ENCODE measurements at places on chromosomes 2 and 18. TPM values are rescaled to one million over a fixed set of nuclear protein-coding genes. Genes with fewer than 3 reads are reported as not detected.

GRCh38 chr2:29360016-29360784, 245.0 kb downstream of the CLIP4 start:
- H3K4me3 ChIP-seq: no peak overlapping the region
- H3K4me1 ChIP-seq: no peaks in the 10 kb centered on the region
- DNase-seq: no peak
- no peaks in the 10 kb centered on the region for H3K36me3 ChIP-seq
- H3K27me3 ChIP-seq: no peaks in the 10 kb centered on the region
- H3K27ac ChIP-seq: no peak overlapping the region

DNA sequence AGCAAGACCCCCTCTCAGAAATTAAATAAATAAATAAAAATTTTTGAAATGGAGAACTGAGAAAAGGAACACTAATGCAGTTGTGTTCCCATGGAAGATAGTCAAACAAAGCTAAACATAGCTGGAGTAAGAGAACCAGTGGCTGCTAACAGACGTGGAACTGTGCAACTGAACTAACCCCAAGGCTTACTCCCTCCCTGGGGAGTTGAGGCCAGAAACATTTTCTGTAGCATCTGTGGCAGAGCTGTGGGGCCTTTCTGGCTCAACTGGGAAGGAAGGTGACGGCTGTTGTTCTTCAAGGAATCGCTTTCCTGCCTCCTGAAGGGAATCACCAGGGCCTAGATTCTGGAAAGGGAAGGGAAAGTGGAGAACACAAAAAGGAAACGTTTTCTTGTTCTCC, 53.9 kb upstream of the B3GNT2 start:
- no peaks in the 10 kb centered on the region for H3K36me3 ChIP-seq
- no peak overlapping the region for H3K4me3 ChIP-seq
- DNase-seq: no peak
- no peaks in the 10 kb centered on the region for H3K4me1 ChIP-seq

DNA sequence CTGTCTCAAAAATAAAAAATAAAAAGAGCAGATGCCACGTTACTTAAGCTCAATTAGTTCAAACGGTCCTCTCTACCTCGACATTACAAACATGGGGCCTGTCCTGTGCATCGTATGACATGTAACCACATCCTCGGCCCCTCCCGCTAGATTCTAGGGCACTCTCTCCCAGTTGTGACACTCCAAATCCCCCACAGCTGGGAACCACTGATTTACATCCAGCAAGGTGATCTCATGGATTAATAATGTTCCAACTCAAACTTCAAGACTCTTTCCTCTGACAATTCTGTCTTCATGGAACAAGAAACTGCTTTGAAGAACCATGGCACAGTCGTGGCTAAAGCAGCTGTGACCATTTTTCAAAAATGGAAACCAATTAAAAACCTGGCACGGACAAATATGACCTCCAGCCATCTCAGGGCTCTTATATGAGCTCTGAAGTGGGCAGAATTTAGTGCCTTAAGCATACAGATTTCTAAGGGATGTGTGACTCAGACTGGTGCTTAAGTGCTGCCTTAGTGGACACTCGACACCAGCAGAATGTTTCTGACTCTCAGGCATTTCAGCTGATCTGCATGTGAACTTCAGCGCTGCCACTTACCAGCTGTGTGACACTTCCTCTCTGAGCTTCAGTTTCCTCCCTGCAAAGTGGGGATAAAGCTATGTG, 31.7 kb upstream of the ASAP2 start:
- H3K36me3 ChIP-seq: no peaks in the 10 kb centered on the region
- no peak overlapping the region for H3K27ac ChIP-seq
- H3K4me3 ChIP-seq: no peak overlapping the region

DNA sequence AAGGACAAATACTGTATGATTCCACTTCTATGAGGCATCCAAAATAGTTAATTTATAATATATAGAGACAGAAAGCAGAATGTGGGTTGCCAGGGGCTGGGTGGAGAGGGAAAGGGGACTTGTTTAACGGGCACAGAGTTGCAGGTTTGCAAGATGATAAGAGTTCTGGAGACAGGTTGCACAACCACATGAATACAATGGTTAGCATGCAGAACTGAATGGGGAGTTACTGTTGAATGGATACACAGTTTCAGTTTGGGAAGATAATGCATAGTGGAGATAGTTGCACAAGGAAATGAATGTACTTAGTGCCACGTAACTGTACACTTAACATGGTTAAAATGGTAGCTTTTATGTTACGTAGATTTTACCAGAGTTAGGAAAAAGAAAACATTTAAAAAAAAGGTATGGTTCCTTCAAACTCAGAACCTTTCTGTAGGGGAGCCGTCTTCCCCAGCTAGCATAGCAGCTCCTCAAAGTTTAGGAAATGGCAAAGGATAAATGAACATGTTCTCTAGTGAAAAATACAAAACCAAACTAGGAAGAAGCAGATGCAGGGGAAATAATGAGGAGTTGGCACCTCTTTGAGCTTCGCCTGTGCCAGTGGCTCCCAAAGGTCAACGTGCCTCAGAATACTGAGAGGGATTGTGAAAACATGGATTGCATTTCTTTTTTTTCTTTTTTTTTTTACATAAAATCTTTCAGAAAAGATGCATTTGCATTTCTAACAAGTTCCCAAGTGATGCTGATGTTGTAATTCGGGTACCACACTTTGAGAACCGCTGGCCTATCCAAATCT, 95.2 kb downstream of the ZCCHC2 start:
- H3K27ac ChIP-seq: no peak overlapping the region
- no peak for DNase-seq
- H3K4me1 ChIP-seq: no peaks in the 10 kb centered on the region

GRCh38 chr18:62603979-62604378, 81.2 kb downstream of the ZCCHC2 start:
- H3K4me3 ChIP-seq: no peak overlapping the region
- H3K27me3 ChIP-seq: no peaks in the 10 kb centered on the region
- no peaks in the 10 kb centered on the region for H3K4me1 ChIP-seq

CFAP53 gene
- 0.08 TPM for total RNA-seq

DNA sequence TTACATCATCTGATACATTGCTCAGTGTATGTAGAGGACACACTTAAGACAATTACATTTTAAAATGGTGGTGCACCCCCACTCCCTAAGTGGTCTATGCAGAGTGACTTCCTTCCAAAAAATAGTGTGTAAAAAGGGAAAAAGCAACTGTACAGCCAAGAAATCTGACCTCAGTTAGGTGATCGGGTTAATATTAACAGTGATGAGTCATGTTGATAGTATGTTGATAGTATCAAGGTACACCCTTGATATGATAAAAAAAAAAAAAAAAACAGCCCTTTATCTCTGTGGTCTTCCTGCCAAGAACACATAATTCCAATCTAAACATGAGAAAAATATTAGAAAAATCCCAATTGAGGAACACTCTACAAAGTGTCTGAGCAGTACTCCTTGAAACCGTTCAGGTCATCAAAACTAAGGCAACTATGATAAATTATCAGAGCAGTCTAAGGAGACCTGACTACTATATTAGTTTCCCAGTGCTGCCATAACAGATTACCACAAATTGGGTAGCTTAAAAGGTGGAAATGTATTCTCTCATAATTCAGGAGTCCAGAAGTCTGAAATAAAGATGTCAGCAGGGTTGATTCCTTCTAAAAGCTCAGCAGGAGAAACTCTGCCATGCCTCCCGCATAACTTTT, 171.9 kb downstream of the ARHGAP28 start:
- peaks cover 3% of the 10 kb centered on the region for H3K4me1 ChIP-seq
- DNase-seq: no peak
- no peaks in the 10 kb centered on the region for H3K36me3 ChIP-seq

SLC16A14 gene
- 0.79 TPM for total RNA-seq

SH2D6 gene
- total RNA-seq: not detected

FLACC1 gene
- 1.2 TPM for total RNA-seq

DNA sequence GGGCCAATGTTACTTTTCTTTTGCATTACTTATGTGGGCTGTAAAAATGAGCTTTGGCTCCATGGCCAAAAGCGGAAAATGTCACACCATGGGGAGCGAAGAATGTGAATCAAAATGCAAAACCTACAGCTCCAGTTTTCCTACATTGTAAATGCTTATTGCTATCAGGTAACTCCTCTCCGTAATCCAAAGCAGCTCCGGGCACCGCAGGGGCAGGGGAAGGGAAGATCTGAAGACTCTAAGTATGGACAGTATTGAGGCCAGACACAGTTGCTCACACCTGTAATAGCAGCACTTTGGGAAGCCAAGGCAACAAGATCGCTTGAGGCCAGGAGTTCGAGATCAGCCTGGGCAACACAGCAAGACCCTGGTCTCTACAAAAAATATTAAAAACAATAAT, 7.1 kb upstream of the AGFG1 start:
- DNase-seq: no peak
- H3K4me3 ChIP-seq: no peak overlapping the region
- no peaks in the 10 kb centered on the region for H3K36me3 ChIP-seq
- peaks cover 4% of the 10 kb centered on the region for H3K4me1 ChIP-seq
- H3K27me3 ChIP-seq: no peaks in the 10 kb centered on the region

DNA sequence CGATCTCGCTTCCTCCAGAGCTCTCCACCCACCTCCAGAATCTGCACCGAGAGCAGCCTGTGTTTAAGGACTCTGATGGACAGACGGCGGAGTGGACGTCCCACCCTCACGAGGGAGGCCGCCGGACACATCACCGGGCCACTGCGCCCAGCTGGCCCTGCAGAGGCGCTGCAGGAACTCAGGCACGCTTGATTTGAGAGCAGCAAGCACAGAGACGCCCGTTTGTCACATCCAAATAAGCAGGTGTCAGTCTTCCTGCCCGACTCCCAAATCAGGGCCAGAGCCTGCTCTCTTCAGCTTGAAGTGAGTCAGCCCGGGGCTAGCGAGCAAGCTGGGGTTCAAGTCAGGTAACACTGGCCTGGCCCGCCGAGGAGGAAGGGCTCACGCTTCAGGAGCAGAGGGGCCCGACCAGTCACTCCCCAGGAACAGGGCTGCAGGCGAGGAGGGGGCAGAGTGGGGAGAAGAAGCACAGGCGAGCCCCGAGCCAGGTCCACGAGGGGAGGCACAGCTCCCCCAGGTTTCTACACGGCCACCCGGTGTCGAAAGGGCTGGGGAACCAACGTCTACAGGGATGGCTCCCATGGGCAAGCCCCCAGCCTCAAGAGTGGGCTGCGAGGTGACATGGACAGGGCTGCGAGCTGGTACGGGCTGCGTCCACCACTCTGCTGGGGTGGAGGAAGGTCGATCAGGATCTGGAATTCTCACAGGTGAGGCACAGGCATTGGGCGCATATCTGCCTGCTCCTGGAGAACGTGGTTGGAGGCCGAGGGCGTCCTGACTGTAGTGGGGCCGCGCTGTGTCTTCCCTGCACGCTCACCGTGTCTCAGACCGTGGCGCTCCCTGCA, 52.5 kb upstream of the CTDP1 start:
- no peak overlapping the region for H3K27ac ChIP-seq
- no peak for DNase-seq
- H3K36me3 ChIP-seq: no peaks in the 10 kb centered on the region
- H3K4me1 ChIP-seq: no peaks in the 10 kb centered on the region
- no peaks in the 10 kb centered on the region for H3K27me3 ChIP-seq

DNA sequence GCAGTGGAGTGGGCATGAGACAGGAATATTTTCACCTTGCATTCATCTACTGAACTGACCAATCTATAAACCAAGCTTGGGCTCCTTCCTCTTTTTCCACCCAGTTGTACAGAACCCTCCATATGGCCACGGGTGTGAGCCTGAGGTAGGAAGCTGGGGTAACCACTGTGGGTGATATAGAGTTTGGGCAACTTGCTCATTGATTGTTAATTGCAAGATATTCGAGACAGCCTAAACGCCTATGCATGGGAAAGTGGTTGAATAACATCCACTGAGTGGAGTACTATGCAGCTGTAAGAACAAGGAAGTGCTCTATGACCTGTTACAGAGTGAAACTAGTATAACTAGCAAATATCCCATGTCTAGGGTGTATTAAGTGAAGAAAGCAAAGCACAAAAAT, 7.3 kb upstream of the VAPA start:
- H3K36me3 ChIP-seq: no peaks in the 10 kb centered on the region
- H3K4me1 ChIP-seq: no peaks in the 10 kb centered on the region
- no peaks in the 10 kb centered on the region for H3K27me3 ChIP-seq
- no peak overlapping the region for H3K4me3 ChIP-seq

GRCh38 chr2:43239981-43240765, 13.8 kb upstream of the ZFP36L2 start:
- DNase-seq: no peak
- H3K27me3 ChIP-seq: no peaks in the 10 kb centered on the region
- peak overlapping the region; percentile 42 for H3K27ac ChIP-seq
- H3K4me3 ChIP-seq: no peak overlapping the region
- no peaks in the 10 kb centered on the region for H3K36me3 ChIP-seq

GAREM1 gene
- total RNA-seq: 1.7 TPM

GRCh38 chr18:53219853-53220252, 879.9 kb downstream of the DCC start:
- H3K36me3 ChIP-seq: no peaks in the 10 kb centered on the region
- no peak for DNase-seq
- H3K27ac ChIP-seq: no peak overlapping the region
- no peaks in the 10 kb centered on the region for H3K27me3 ChIP-seq
- H3K4me1 ChIP-seq: no peaks in the 10 kb centered on the region

GRCh38 chr2:86370579-86370978, 33.2 kb upstream of the REEP1 start:
- H3K36me3 ChIP-seq: no peaks in the 10 kb centered on the region
- H3K27me3 ChIP-seq: no peaks in the 10 kb centered on the region
- peaks cover 21% of the 10 kb centered on the region for H3K4me1 ChIP-seq
- H3K4me3 ChIP-seq: no peak overlapping the region

DNA sequence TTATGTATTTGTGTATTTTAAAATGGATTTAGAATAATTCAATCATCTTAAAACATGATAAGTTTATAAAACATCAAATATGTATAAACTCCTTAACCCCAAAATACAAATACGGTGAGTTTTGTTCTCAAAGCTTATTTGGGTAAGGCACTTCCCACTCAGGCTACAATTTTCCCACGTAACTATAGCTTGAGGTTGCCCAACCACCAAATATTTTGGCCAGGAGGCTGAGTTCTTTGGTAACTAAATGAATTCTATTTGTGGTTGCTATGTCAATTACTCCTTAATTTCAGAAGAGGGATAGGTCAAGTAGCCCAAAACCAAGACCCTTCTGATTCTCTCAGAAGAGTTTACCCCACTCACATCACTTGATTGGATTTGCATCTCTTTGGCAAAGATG, 70.4 kb downstream of the MYL12B start:
- no peak for DNase-seq
- no peaks in the 10 kb centered on the region for H3K4me1 ChIP-seq
- H3K27ac ChIP-seq: no peak overlapping the region
- H3K27me3 ChIP-seq: no peaks in the 10 kb centered on the region
- H3K36me3 ChIP-seq: no peaks in the 10 kb centered on the region
- no peak overlapping the region for H3K4me3 ChIP-seq

- DNase-seq: no peak
- no peak overlapping the region for H3K27ac ChIP-seq
- H3K27me3 ChIP-seq: no peaks in the 10 kb centered on the region
- H3K4me1 ChIP-seq: no peaks in the 10 kb centered on the region
- no peak overlapping the region for H3K4me3 ChIP-seq
Measured at GRCh38 chr2:141529659-141530058, 601.2 kb downstream of the LRP1B start.

Data from liver (tissue), 10 donors.